ENCODE measurements at places on chromosomes 16 and 17. TPM values are rescaled to one million over a fixed set of nuclear protein-coding genes. Genes with fewer than 3 reads are reported as not detected.

The PRSS36 gene
- total RNA-seq, result 0.17 TPM

The TP53TG3 gene
- not detected for total RNA-seq

The TEX14 gene
- under 0.01 TPM for total RNA-seq

The PPP1R1B gene
- 0.26 TPM for total RNA-seq

The FAM20A gene
- 14.9 TPM for total RNA-seq

DNA sequence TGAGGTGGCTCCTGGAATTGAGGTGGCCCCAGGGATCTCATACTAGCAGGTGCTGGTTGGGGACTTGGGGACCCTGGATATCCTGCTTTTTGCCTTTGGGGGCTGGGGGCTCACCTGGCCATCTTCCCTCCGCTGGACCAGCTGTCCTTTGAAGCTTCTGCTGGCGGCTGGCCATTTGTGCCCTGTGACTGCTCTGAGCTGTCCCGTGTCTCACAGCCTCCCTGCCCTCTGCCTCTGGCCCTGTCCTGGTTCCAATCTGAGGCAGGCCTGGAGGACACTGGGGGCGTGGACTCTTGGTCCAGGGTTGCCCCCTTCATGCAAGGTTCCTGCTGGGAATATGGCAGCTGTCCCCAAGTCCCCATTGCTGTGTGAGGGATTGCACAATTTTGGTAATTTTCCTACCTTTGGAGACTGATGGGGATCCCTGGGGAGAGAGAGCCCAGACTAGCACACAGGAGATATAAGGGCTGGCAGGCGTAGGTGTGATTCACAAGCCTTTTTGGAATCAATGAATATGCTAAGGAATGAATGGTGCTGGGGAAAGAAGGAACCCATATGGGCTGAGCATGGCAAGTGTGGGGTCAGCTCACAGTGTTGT lies 19.2 kb downstream of the ADCY7 start:
- DNase-seq, result no peak

GRCh38 chr17:34703533-34703932 lies 124.2 kb downstream of the TMEM132E start:
- peak; percentile 25 for DNase-seq

DNA sequence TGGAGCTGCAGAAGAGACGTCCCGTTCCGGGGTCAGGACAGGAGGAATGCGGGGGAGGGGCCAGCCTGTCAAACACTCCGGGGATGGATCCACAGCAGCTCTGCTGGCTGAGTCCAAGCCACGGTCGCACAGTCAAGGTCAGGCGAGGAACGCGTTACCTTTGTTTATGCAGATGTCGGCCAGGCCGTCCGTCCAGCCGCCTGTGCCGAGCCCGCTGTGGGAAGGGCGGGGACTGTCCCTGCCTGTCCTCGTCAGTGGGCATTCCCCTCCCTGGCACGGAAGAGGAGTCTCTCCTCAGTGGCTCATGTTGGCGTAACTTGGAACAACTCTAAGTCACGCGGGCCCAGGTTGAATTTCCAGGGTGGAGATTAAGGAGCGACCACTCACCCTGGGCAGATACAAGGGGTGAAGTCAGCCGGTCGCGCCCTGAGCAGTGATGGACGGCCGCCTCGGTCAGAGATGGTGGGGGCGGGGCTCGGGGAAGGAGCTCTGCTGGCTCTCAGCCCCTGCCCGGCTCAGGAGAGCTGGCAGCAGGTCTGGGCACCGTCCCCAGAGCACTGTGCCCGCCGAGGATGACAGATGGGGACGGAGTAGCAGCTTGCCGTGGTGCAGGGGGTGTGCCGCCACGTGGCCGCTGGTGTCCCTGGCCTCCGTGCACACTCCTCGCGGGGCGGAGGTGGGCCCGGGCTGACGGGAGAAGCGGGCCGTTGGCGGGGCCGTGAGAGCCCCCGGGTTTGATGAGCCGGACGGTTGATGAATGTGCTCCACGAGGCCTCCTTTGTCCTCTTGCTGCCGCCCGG lies 7.3 kb downstream of the CACNA1H start:
- DNase-seq, result no peak

DNA sequence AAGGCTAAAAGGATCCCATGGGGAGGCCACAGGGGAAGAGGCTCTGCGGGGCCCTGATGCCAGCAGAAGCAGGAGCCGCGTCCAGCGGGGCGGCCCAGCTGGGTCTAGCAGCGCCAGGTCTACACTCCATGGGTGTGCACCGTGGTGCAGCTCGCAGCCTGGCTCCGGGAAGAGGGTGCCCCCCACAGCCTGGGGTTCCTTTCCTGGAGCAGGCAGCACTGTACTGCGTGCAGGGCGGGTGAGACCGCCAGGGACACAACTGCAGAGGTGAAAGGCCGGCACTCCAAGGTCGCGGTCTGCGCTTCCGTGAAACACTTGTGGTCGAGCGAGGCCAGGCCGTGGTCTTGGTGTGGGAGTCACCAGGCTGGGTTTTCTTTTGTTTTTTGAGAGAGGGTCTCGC lies 6.5 kb upstream of the CCDC154 start:
- no peak for DNase-seq

DNA sequence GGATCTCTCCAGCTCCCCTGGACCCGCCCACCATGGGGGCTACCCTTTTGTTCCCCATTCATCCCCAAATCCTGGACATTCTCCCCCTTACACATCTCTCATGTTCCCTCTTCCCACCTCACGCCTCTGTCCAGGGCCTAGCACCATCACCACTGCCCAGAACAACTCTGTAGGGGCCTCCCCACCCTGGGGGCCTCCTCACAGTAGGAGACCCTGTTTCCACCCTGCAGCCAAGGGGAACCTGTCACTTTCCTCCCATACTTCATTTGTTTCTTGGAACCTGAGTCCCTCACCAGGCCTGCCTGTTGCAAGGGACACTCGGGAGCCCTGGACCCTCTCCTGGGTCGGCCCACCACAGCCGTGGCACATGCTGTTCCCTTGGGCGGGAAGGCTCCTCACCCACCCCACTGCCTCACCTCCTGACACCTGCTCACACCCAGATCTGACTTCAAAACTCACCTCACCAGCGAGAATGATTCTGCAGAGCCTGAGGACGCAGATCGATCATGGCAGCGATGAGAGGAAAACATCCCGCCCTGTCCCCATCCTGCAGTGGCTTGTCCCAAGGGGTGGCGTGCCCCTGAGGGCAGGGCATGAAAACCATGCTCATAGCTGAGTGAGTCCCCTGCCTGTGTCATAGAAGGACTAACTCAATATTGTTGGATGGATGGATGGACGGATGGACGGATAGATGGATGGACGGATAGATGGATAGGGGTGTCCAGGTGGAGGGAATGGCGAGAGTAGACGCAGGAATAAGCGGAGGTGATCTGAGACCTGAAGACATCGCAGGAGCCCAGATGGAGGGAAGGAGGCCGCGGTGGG lies 6.8 kb upstream of the RASD1 start:
- no peak for DNase-seq

DNA sequence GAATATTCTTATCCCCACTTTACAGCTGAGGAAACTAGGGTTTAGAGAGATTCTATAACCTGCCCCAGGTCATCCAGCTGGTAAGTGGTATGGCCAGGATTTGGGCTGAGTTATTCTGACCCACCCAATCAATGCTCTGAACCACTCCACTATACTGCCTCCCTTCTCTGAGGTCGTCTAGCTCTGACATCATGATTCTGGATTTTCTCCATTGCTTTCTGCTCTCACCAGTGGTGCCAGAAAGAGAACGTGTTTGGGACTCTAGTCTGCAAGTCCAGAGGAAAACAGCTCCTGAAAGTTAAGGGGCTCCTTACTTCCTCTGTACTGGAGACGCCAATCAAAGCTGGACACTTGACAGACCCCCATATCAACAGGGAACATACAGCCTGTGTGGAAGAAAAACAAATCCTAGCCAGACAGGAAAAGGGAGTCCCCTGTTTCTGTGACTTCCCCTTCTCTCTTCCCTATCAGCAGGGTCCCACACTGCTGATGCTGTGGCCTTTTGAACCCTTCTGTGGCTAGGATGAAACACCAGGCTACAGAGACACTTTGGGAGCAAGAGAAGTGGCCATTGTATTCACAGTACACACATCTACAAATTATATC lies 6.0 kb upstream of the EZH1 start:
- DNase-seq, result no peak

- no peak for DNase-seq
These were observed 14.9 kb downstream of the CSNK1D start for GRCh38 chr17:82258555-82258954.
